NCI-H2107 (cell line): ENCODE measurements at places on chromosomes 6 and 20.

- no peak for DNase-seq
Observed at GRCh38 chr6:37315157-37315515, 38.6 kb upstream of the RNF8 start.

GRCh38 chr20:51404297-51405060 is 138.0 kb downstream of the NFATC2 start:
- no peak for DNase-seq

DNA sequence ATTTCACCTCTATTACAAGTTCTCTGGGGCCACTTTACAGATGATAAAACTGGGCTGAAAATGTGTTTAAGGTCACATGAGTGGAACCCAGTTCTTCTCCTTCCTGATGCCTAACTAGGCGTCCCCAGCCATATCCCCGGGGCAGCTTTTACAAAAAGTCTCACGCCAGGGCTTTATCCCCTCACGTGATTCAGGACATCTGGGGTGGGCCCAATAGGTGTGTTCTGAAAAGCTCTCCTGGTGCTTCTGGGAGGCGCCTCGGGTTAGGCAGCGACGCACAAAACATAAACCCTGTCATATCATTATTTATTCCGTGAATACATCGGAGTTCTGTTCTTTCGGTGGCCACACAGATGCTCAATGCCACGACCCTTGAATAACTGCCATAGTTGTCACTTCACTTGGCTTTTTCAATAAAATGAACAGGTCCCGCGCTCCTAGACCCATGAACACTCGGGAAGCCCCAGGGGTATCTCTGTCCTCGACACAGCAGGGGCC is 32.1 kb downstream of the SF3B5 start:
- no peak for DNase-seq

- DNase-seq, result no peak
Observed at GRCh38 chr6:85463621-85464259, 13.9 kb downstream of the NT5E start.

- no peak for DNase-seq
Observed at GRCh38 chr6:160513836-160514235, 150.2 kb downstream of the LPA start.

GRCh38 chr6:138647006-138647405 is 126.6 kb upstream of the CCDC28A start:
- no peak for DNase-seq

DNA sequence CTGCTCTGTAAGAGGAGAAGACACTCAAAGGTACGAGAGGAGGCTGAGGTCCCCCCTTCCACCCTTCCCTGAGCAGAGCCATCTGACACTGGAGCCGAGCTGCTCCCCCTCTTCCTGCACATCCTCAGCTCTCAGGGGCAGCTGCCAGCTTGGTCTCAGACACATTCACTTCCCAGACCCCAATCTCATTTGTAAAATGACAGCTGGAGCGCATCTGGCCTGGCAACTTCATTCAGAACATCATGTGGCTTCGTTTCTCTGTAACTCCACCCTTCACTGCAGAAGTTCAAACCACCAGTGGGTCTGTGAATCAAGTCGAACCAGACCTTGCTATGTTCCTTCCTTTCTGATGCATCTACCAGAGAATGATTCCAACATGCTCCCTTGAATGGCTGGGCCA is 145.6 kb upstream of the CDH4 start:
- no peak for DNase-seq

DNA sequence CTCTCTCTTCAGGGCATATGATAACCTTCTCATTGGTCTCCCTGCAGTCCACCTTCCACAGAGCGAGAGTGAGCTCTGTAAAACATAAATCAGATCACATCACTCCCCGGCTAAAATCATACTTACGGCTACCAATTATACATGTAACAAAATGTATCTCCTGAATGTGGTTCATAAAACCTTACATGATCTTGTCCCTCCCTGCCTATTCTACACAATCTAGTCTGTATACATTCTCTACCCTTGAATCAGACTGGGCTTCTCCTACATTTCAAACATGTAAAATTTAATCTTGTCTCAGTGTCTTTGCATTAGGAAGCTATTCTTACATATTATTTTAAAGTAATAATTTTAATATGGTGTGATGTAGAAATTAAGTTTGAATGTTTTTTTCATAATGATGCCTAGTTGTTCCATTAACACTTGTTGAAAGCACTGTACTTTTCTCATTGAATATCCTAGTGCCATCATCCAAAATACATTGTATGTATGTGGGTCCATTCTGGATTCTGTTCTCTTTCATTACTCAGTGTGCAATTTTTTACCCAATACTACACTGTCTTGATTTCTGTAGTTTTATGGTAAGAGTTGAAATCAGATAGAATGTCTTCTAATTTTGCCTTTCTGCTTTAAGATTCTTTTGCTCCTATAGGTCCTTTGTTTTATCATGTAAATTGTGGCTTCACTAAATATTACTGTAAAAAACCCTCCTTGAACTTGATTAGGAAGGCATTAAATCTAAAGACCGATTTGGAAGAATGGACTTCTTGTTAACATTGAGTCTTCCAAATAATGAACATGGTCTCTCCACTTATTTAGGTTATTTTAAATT is 403.3 kb upstream of the EPHA7 start:
- DNase-seq, result no peak

- no peak for DNase-seq
Observed at GRCh38 chr6:83459663-83460062, 28.8 kb upstream of the ME1 start.

GRCh38 chr20:52056203-52057062 is 135.1 kb downstream of the ZFP64 start:
- no peak for DNase-seq

DNA sequence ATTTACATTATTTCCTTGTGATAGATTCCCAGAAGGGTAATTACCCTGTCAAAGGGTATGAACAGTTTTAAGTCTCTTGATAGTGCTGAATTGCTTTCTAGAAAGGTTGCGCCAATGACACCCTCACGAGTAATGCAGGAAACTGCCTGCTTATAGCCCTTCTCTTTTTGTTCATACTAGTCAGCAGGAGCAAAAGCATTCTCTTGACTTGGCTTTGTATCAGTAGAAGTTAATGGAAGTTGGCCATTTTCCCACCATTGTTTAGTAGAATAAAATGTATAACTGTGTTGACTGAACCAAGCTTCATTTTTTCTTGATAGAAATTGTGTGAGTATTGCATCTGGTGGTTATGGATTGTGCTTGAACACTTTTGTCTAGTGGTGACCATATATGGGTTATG is 100.1 kb downstream of the FARS2 start:
- DNase-seq, result no peak

GRCh38 chr6:19902201-19902600 is 65.0 kb downstream of the ID4 start:
- no peak for DNase-seq

DNA sequence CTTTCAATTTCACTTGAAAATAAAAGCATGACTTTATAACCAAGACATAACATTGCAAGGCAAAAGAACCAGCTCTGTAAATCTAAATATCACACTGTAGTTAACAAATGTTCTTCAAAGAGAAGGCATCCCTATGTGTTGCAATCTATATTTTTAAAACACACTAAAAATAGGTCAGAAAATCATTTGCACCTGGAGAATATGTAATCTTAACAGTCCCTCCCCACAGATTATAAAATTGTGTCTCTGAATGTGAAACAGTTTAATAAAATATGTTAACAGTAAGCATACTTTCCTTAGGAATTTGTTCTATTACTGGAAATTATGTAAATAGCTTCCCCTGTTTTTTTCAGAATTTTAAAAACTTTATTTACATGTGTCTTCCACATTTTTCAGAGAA is 351.9 kb downstream of the COL12A1 start:
- DNase-seq, result no peak

DNA sequence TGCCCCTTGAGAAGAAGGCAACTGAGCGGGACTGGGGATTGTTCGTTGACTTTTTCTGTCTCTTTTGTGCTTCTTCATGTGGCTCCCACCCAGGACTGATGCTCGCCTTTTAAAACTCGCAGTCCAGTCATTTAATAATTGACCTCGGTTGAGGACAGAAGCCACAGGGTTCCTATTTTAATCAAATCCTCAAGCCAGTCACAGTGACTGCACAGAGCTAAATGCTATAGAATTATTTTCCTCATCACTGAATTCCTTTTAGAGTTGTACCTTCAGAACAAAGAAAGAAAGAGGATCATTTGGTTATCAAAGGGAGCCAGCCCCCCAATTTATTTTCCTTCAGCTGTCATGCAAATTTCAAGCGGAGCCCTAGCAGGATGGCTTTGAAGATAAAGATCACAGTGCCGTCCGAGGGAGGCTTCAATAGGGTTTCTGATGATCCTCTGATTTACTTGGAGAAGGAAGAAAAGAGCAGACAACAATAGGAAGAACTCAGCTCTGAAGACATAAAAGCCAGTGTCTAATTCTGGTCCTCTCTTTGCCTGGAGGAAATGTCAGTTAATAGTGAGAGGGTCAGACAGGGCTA is 186.6 kb downstream of the DOK5 start:
- no peak for DNase-seq

DNA sequence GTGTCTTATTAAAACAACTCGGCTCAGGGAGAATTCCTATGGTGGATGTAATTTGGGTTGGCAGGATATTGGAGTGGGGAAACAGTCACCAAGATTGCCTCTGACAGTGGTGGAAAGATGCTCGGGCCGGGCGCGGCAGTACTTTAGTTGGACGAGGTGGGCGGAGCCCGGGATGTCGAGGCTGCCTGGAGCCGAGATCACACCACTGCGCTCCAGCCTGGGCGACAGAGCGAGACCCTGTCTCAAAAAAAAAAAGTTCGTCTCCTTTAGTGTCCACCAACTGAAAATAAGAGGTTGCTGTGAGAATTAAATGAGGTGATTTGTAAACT is 621 bp downstream of the NOL7 start:
- no peak for DNase-seq

GRCh38 chr6:111620169-111620568 is 14.5 kb upstream of the TRAF3IP2 start:
- DNase-seq, result no peak

DNA sequence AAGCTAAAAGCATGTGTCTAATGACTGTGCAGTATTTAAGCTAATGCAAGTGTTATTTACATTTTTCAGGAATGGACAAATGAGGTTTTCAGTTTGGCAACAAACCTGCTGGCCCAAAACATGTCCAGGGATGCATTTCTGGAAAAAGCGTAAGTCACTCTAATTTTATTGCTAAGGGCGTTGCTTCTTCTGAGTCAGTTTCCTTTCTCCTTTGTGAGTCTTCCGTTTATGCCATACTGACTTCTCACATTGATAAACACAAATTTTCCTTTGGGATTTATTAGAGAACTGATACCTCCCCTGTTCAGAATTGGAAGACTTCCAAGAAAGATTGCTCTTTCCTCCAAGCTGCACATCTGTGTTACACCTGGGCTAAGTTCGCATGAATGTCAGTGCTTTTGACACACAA is 422.9 kb upstream of the PLCB4 start:
- no peak for DNase-seq

- DNase-seq, result peak; percentile 38
Observed at GRCh38 chr20:62355516-62355877, 11.6 kb downstream of the LAMA5 start.

GRCh38 chr20:10504994-10505730 is 70.1 kb downstream of the SLX4IP start:
- no peak for DNase-seq

- DNase-seq, result no peak
Observed at GRCh38 chr20:21272279-21272678, 30.9 kb upstream of the XRN2 start.

- DNase-seq, result no peak
Observed at GRCh38 chr6:62479697-62480220, 193.7 kb upstream of the KHDRBS2 start.

DNA sequence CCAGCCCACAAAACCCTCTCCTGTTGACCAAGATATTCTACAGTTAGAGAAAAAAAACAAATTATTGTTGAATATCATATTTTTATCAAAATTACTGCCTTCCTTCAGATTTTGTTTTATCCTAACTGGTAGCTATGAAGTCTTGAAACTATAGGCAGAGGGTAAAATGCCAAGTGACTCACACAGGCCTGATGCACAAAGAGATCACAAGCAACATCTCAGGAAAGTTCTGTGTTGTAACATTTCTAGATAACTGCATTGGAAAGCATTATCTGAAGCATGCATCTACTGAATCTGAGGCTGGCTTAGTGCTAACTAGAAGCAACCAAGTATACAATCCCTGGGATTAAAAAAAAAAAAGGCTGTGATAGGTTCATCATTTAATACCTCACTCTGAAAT is 134.2 kb downstream of the PKHD1 start:
- DNase-seq, result no peak

DNA sequence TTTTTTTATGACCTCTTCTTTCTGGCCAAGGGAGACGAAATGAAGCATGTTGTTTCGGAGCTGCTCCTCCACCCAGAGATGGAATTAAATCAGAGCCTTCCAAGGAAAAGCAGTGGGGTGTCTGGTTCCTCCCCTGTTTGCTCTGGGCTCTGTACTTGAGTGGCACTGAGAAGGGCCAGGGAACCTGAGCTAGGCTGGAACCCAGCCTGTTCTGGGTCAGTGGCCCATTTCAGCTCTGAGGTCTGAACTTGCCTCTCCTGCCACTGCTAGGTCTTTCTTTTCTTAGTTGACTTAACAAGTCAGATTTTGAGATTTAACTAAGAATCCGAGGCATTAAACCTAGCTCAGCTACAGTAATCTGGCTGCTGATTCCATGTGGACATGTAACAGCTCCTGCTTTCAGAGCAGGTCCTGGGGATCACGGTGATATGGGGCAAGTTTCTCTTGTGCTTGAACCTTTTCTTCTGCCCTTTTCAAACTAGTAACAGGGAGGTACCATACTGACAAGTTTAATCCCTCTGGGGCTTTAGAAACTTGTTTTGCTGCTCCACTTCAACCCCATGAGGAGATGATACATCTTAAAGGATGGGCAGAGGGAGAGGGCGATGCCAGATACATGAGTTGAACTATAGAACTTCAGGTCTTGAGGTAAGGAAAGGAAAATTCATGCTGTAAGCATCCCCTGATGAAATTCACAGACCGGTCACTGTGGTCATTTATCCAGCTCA is 101.1 kb downstream of the SLC24A3 start:
- DNase-seq, result no peak

GRCh38 chr6:39847221-39847620 is 55.0 kb downstream of the DAAM2 start:
- no peak for DNase-seq

DNA sequence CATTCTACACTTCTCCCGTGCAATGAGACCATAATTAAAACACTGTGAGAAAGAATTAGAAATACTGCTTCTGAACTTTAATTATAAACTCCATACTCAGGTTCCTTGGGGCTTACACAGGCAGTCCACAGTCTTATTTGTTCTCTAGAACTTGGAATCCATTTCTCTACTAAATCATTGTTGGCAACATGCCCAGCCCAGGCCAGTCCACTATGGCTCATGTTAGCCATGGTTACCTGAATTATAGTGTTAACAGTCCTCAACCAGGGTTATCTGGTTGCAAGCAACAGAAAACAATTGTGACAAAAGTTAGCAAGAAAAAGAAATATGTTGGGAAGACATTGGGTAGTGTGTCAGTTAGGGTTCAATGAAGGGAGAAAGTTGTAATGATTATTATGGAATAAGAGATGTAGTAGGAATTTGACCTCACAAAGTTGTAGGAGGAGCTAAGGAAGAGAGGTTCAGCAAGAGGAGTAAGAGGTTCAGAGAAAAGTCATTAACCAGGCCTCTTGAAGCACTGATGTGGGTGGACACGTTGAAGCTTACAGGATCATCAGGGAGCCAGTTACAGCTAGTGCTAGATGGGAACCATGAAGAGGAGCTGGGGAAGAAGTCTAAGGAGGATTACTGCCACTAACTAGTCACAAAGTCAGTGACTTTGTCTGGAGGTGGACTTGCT is 352.5 kb upstream of the PRND start:
- no peak for DNase-seq

- no peak for DNase-seq
Observed at GRCh38 chr6:126531840-126532239, 191.9 kb downstream of the CENPW start.
